ENCODE measurements at places on chromosomes 1 and 21. TPM values are rescaled to one million over a fixed set of nuclear protein-coding genes. Genes with fewer than 3 reads are reported as not detected.

SHISA4 gene
- total RNA-seq = 20.3 TPM

SLC5A9 gene
- not detected for total RNA-seq

USH2A gene
- total RNA-seq = not detected

AMY2A gene
- total RNA-seq = not detected

RSPH1 gene
- not detected for total RNA-seq

SAMSN1 gene
- 4.9 TPM for total RNA-seq

INTS11 gene
- total RNA-seq = 105 TPM

AIRE gene
- total RNA-seq = under 0.01 TPM

KANK4 gene
- not detected for total RNA-seq

C1QC gene
- not detected for total RNA-seq

APCS gene
- not detected for total RNA-seq

KRTAP19-1 gene
- total RNA-seq = not detected

ANKRD35 gene
- total RNA-seq = under 0.01 TPM

PALMD gene
- total RNA-seq = 182 TPM

LIPI gene
- total RNA-seq = not detected

ESPN gene
- total RNA-seq = 1.3 TPM

CDC42BPA gene
- 122 TPM for total RNA-seq

OR2M4 gene
- total RNA-seq = not detected

RAB25 gene
- not detected for total RNA-seq

LRRC7 gene
- total RNA-seq = 0.65 TPM

RASAL2 gene
- total RNA-seq = 50.5 TPM

MATN1 gene
- total RNA-seq = under 0.01 TPM

HAO2 gene
- total RNA-seq = not detected

RPE65 gene
- total RNA-seq = not detected

LCE1B gene
- not detected for total RNA-seq

PCAT6 gene
- total RNA-seq = not detected

ARHGEF11 gene
- total RNA-seq = 32.7 TPM

HEYL gene
- total RNA-seq = 0.38 TPM

SLC16A4 gene
- 1.4 TPM for total RNA-seq

NKAIN1 gene
- total RNA-seq = 0.10 TPM

FCER1A gene
- total RNA-seq = not detected

SEC16B gene
- total RNA-seq = 0.65 TPM

AP4B1 gene
- 20.6 TPM for total RNA-seq

PADI2 gene
- total RNA-seq = not detected

CACNA1E gene
- under 0.01 TPM for total RNA-seq

Data from vein endothelial cell (primary cell).